Activated T-cell treated with anti-CD3 and anti-CD28 coated beads for 1 hour (primary cell): ENCODE measurements at places on chromosomes 5 and 9.

- DNase-seq, result no peak
Observed at GRCh38 chr9:71676460-71676859, 91.9 kb downstream of the CEMIP2 start.

DNA sequence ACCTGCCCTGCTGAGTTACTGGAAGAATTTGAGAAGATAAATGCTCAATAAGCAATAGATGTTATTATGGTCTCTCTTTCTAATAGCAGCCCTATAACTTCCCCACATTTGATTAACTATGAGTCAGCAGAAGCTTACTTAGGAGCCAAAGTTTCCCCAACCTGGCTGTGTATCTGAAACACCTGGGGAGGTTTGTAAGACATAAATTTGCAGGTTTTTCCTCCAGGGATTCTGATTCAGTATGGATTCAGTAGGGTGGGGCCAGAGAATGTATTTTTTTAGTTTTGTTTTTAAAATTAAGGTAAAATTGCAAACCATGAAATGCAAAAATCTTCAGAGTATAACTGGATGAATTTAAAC, 44.9 kb upstream of the GNPDA1 start:
- DNase-seq, result no peak

DNA sequence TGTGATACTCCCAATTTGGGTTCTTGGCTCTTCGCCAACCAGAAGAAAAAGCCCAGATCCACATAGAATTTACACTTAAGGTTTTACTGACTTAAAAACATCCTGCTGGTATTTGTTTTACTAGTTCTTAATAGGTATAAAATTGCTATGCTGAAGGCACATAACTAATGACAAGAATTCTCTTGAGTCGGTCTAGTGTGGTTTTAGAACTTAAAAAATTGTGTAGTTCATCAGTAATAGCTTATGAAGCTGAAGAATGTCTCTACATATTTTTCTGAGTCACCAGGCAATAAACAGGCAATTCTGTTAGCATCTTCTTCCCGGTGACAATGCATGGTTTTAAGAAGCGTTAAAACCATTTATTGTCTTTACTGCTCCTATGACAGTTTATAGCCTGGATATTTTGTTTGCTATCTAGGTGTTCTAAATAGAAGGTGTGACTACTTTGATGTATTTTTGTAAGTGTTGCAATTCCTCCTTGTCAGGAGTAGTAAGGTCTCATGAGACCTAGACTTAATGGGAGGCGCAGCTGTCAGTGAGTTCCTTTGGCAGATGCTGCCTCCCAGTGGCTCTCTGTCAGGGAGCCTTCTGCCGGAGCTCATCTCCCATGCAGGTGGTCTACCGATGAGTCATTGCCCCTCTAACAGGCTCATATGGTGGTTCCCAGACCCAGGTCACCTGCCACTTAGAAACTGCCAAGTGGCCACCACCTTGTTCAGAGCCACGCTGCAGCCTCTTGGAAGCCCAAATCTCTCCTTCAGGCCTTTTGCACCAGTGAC, 173.8 kb downstream of the MAST4 start:
- DNase-seq, result no peak

- DNase-seq, result no peak
Observed at GRCh38 chr5:79269733-79270166, 33.8 kb downstream of the JMY start.

GRCh38 chr9:97535771-97536170, 34.3 kb downstream of the TMOD1 start:
- no peak for DNase-seq

GRCh38 chr5:89407054-89407453, 524.1 kb upstream of the MEF2C start:
- DNase-seq, result no peak

DNA sequence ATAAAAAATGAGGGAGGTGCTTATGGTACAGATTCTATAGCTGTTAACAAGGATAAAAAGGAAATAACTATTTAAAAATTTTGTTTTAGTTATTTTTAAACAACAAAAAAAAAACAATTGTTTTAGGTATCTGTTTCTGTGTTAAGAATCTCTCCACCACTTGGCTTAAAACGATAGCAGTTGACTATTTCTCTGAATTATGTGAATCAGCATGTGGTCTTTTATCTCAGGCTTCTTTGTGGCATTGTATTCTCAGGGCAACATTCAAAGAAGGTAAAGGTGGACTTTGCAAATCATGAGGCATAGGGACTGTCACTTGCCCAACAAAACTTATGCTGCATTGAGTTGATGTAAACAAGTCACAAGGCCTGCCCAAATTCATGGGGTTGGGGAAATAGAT, 55.2 kb downstream of the ERBIN start:
- DNase-seq, result no peak

- no peak for DNase-seq
Observed at GRCh38 chr5:97986069-97986468, 787.4 kb upstream of the RGMB start.

DNA sequence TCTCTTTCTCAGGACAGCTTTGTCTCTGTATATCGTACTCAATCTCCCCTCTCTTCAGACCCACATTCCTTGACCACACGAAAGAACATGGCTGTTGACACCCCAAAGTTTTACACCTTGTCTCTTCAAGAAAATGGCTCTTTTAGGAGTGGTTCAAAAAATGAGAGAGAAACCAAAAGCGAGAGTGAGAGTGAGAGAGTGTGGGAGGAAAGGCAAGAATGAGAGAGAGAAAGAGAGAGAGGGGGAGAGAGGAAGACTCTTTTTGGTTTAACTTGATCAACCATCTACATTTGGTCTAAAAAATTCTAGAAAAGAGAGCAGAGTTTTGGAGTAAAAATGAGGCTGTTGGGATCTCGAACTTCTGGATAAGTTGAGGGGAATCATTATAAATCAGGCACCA, 581.8 kb upstream of the WWC1 start:
- DNase-seq, result no peak

- DNase-seq, result no peak
Observed at GRCh38 chr9:24793787-24794186, 248.1 kb upstream of the IZUMO3 start.

DNA sequence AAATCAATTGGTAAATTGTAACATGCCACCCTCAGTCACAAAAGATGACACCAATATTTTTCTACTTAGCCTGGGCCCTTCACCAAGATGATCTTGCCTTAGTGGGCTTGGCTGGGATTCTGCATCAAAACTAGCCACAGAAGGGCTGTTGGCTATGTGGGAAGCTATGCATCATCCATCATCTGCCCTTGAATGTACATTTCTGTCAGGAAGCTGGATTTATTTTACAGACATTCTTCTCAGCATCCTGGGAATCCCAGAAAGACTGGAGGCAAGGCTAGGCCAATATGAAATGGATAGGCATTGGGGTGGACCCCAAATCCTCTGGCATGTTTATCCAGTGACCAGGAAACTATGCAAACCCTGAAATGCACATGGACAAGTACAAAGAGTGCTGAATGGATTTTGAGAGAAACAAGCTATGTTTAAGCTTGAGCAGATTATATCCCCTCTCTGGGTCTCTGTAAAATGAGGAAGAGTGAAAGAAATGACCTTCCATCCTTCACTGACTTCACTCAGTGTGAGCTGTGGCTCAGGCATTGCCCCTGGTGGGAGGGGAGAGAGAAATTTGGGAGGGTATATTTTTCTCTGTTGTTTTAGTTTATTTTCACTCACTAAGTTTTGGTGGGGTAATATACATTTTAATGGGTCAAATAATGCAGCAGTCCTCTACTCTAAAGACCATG, 283.6 kb downstream of the EBF1 start:
- DNase-seq, result no peak

DNA sequence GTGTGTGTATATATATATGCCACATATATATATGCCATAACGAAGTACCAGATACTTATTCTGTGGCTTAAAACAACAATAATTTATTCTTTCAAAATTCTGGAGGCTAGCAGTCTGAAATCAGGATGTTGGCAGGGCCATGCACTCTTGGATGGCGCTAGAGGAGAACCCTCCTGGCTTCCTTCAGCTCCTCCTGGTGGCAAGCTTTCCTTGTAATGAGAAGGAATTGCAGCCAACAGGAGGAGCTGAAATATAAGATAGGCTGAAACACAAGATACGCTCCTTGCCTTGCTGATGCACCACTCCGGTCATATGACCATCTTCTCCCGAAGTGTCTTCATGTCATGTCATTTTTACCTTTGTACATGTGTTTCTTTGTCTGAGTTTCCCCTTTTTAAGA, 368.1 kb upstream of the CTNND2 start:
- no peak for DNase-seq

DNA sequence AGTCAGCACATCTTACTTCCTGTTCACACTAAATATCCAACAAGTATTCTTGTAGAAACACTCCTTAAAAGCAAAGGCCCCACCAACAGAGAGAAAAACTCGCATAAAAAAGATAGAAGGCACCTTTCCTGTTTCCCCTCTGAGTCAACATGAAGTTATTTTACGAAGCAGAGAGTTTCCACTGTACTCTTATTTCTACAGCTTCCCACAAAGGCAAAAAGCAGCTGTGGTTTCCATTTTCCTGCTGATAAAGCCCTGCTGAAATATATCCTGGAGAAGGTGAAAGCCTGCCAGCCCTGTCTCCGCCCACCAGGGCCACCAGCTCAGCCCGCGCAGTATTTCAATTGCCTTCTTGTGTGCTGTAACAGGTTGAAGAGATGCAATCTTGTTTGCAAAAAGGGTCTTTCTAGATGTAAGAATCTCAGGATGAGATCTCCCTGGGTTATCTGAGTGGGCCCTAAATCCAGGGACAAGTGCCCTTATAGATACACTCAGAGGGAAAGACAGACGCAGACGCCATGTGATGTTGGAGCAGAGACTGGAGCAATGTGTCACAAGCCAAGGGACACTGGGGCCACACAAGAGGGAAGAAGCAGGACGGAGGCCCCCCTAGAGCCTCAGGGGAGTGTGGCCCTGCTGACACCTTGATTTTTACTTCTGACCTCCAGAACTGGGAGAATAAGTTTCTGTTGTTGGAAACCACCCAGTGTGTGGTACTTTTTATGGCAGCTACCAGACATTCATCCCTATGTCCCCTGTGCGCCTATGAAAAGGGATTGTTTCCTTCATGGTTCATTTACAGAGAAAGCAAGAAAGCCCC, 19.9 kb downstream of the SEMA4D start:
- DNase-seq, result no peak

- no peak for DNase-seq
Observed at GRCh38 chr9:88313364-88314220, 74.7 kb upstream of the SPIN1 start.

DNA sequence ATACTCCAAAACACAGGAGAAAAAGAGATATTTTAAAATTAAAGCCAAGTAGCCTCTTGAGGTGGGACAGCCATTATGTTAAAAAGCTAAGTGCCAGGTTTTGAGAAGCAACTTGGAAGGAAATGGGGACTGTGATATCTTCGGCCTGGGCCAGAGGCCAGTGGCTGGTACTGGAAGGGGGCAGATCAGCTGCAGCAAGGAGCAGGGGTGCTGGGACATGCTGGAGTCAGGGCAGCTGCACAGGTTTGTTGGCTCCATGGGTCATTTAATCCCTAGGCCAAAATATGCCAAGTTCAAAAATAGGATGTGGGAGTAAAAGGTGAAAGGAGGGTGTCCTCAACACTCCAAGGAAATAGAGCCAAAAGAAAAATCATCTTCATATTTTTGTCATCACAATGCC, 30.0 kb downstream of the ADRB2 start:
- no peak for DNase-seq

GRCh38 chr9:6938447-6938846, 180.7 kb downstream of the KDM4C start:
- DNase-seq, result no peak

DNA sequence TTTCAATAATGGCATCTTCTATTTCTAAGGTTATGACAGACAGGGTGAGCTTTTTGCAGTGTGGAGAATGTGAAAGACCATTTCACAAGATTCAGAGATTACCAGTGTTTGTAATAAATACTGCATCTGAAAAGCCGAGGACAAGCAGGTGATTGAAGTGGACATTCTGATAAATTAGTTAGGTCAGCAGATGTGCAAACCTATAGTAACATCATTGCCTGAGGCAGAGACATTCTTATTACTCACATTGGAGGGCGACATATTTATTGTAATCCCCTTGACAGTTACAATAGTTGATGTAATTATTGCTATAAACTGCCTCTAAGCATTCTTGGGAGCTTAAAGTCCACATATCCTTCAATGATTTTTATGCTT, 3.3 kb downstream of the RASGRF2 start:
- DNase-seq, result no peak

- no peak for DNase-seq
Observed at GRCh38 chr5:96880444-96881164, 4.3 kb downstream of the ERAP2 start.

GRCh38 chr5:33372721-33373472, 67.9 kb upstream of the TARS1 start:
- no peak for DNase-seq

DNA sequence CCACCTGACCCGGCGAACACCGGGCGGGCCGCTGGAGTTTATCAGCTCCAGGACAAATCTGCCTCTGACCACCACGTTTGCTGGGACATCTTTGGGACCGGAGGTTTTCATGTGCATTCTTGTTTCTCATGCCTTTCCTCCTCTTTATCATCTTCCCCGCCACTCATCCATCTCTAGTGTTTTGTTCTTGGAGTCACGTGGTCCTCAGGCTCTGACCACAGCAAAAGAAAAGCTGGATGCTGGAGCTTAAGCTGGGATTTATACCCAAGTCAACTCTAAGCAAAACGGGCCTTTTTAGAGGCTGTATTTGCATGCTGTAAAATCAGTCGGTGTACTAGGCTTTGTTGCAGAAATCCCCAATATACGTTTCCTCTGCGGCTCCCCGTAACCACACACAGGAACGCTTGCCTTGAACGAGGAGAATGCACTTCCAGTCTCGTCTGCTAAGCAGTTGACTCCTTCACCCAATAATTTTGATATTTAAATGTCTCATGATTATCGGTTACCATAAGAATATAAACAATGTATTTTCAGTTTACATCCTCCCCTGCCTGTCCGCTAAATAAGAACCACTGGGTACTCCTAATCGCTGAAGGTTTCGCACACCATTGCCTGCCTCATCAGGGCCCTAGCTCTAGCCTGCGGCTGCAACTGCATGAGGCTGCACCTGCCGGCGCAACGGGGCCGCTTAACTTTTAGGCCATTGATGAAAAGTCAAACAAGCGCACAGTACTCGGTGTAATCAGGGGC, 560 bp upstream of the NDUFS6 start:
- no peak for DNase-seq
